SK-N-SH (cell line): ENCODE measurements at places on chromosomes 6 and 20. TPM values are rescaled to one million over a fixed set of nuclear protein-coding genes. Genes with fewer than 3 reads are reported as not detected.
A peak's percentile ranks its signal among the peaks of the same experiment; 100 is the strongest.

DNA sequence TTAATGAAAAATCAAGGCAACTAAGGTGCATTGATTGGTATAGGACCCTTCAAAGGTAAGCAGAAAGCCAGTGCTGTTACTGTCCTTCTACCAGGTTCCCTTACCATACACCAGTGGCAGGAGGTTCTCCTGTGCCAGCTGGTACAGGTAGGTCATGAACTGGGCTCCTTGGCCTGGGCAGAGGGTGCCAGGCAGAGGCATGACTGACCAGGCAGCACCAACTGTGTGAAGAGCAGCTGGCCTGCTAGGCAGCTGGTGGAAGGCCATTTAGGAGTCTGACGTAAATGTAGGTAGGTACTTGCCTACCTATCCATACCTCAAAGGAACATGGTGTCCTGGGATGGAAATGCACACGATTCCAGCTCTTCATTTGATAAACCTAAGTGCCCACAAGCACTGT lies 23.3 kb downstream of the PCNA start:
- no peak for DNase-seq

DNA sequence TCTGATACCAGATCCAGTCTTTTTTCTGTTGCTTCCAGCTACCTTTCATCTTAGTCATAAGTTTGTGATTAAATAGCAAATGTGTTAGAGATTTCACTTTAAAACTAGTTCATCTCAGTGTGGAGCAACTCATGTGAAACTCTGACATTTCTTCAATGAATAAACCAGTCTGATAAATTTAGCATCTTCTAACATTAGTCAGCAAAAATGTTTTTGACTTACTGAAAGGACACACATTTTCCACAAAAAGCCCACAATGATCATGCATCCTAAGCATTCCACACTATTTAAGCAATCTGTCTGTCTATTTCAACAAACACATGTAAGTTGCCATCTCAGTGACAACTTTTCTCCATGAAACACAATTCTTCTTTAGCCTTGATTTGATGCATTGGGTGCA lies 222.2 kb upstream of the SLC35B3 start:
- no peak for DNase-seq

GRCh38 chr20:63660622-63661021 lies 2.5 kb downstream of the RTEL1 start:
- DNase-seq: no peak

The DEK gene
- polyA plus RNA-seq: 34.2 and 35.7 TPM in 2 replicates

DNA sequence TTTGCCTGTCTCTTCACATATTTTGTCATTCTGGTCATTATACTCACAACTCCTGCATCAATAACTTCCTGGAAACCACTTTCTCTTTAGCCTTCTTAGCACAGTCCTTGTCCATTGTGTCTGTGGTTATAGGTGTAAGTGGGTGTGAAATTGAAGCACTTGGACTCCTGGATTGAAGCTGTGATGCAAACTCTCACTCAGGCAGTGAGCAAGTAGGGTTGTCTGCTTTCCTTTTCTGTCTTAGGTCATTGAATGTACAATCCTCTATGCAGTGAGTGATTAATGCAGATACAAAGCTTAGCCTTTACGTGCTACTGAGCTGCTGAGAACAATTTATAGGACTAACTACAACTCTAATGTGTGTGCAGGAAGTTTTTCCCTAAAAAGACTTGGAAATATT lies 54.8 kb downstream of the ADGRB3 start:
- no peak for DNase-seq

- DNase-seq: no peak
Observed at GRCh38 chr6:44868335-44868668, 459.8 kb upstream of the RUNX2 start.

- DNase-seq: no peak
Observed at GRCh38 chr6:168157272-168158212, 78.5 kb upstream of the FRMD1 start.

DNA sequence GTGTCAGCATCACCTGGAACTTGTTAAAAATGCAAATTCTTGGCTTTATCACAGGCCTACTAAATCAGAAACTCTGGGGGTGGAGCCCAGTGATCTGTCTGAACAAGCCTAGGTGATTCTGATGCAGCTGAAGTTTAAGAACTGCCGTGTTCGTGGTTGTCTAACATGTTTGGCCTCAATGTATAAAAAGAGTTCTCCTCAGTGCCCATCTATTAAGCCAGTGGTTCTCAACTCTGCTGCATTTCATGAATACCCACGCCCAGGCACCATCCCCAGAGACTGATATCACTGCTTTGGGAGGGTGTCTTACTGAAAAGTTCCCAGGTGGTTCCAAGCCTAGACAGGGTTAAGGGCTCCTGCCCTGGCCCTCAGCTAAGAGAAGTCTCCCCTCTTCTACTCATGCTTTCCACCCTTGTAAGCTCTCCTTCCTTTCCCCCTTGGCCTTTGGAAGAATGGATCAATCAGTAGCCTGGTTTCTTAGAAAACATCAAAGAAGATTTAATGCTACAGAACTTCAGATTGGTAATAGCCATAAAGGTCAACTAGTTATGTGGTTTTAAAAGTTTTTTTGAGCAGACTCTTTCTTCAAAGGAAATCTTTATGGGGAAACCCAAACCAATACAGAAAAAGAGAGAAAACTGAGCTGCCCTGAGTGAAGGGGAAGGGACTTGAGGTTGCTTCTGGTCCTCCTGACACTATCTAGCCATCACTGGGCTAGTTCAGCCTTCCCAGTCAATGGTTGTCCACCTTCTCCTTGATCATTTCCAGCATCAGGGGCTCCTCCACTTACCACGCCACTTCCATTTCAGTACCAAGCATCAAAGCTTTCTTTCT lies 38.9 kb upstream of the TNFAIP3 start:
- no peak for DNase-seq

GRCh38 chr6:5365436-5366195 lies 104.3 kb downstream of the FARS2 start:
- DNase-seq: no peak

- no peak for DNase-seq
Observed at GRCh38 chr20:44807051-44807683, 3.2 kb downstream of the RIMS4 start.

DNA sequence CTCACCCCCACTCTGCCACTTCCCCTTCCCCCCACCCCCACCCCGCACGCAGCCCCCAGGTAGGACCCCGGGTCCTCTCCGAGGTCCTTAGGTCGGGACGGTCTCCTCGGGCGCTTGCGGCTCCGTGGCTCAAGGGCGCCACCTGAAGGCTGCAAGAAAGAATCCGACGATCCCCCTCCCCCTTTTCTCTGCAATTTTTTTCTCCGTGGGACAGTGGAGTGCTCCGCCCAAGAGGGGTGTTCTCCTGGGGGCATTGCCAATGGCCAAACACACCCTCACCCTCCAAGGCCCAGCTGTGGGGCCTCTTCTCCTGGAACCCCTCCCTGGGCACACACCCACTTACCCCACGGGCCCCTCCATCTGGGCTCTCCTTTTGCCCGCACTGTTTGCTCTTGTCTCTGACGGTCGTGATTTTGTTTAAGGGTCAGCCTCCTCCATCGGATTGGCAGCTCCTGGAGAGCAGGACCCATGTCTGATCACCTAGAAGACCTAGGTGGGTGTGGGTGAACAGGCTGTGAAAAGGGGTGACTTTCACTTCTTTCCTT lies 1.1 kb upstream of the TMEM74B start:
- peak; percentile 88 for DNase-seq

DNA sequence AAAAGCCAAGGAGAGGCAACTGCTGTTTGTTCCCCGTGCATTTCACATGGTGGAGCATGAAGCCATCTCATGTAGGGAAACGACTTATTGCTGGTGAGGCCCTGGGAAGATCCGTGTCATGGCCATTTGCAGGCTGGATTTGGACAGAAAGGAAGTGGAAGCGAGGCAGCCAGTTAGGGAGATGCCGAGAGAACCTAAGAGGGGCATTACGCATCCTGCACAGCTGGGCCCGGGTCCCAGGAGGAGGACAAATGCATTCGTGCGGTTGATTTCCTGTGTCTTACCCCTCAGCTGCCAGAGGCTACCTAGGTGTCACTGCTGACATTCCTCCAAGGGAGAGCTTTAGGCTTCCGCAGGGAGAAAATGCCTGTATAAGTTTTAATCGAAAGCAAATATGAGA lies 316.2 kb upstream of the CDYL start:
- DNase-seq: no peak

GRCh38 chr6:90227673-90228072 lies 69.0 kb downstream of the BACH2 start:
- no peak for DNase-seq

GRCh38 chr6:74510878-74511277 lies 695.0 kb downstream of the COL12A1 start:
- no peak for DNase-seq

The LAMP5 gene
- polyA plus RNA-seq: 4.8 and 10.1 TPM in 2 replicates

The NRN1 gene
- polyA plus RNA-seq: 8.5 and 8.9 TPM in 2 replicates

- DNase-seq: no peak
Observed at GRCh38 chr20:13271098-13271497, 50.0 kb downstream of the ISM1 start.

The RIPPLY2 gene
- 0.33 and 1.3 TPM in 2 replicates for polyA plus RNA-seq

- DNase-seq: no peak
Observed at GRCh38 chr6:56403745-56404144, 156.4 kb upstream of the COL21A1 start.

GRCh38 chr6:143323729-143324470 lies 126.6 kb downstream of the ADAT2 start:
- no peak for DNase-seq

DNA sequence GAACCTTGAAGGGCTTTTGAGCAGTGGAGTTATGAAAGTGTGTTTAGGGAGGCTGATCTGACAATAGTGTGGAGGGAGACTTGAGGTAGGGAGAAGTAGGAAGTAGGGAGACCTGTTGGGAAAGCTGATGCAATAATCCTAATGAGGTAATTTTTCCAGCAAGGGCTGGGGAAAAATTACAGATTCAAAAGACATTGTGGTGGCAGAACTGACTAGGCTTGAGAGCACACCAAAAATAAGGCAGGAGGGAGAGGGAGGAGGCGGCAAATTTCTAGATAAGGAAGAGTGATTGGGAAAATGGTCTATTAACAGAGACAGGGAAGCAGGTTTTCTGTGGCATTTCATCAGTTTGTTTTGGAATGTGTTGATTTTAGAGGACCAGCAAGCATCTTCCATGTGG lies 5.5 kb downstream of the PRRT1 start:
- DNase-seq: no peak

DNA sequence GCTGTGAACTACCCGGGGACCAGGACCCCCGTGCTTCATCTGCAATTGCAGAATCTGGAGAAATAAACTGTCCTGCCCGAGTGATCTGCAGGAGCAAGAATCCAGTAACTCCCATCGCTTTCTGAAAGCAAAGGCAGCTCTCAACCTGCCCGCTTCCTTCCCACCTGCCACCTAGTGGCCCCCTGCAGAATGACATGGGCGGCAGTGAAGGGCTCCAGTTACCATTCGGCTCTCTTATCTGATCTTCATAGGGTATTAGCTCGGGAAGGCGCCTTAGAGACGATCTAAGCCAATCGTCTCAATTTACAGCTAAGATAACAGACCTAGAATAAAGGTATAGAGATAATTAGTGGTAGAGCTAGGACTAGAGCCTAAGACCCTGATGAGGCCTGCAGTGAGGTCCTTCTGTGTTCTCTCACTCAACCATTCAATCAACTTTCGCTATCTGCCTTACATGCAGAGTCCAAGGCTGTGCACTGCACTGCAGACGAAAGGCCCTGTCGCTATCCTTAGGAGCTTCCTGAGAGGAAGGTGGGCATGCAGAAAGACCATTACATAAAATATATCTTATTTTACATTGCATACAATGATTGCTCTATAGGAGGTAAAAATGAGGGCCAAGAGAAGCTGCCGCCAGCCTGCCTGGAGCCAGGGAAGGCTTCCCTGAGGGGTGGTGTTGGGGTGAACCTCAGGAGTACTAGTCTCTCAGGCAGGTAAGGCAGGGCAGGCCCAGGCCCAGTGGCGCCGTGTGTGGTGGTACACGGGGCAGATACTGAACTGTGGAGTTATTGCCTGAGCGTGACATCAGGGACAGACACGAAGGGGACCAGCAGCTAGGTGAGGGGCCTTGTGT lies 7.1 kb upstream of the PSMG4 start:
- DNase-seq: peak; percentile 91

DNA sequence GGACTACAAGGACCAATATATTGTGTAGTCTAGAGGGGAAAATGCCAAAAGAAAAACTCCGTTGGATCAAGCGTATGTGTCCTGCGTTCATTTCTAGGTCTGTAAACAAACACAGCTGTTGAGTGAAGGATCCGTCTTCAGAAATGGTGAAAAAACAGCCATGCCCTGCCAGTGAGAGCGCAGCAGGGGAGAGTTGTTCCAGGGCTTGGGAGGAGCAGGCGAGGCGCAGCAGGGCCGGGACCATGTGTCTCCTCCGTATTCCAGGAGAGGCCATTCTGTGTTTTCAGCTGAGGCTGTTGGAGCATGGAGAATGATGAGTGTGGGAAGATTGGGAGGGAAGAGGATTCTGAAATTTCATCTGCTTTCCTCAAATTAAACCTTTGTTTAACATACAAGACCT lies 38.0 kb downstream of the BMP6 start:
- no peak for DNase-seq

The ASIP gene
- 0.15 TPM in 1 of 2 replicates, not detected in the other for polyA plus RNA-seq

GRCh38 chr6:43120944-43121913 lies 45.1 kb downstream of the PTK7 start:
- DNase-seq: no peak

DNA sequence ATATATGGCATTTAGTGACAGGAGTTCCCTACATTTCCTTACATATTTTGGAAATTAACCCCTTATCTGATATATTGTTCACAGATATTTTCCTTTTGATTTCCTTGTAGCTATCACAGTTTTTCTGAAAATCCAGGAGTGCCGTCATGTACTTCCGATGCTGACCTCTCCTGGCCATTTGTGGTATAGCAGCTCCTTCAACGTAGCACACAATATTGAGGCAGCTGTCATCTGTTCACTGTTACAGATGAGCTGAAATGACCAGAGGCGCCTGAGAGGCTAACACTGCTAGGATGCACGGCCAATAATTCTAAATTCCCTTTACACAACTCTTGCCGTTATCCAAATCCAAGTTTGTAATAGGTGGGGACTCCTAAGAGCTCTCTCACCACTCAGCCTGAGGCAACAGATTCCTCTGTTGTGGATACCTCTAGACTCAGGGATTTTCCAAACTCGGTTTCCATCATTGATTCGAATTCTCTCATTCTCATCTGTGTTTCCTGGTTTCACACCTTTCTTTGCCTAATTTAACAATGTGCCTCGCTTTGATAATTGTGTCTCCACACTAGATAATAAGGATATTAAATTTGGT lies 53.0 kb downstream of the MMUT start:
- DNase-seq: peak; percentile 40

DNA sequence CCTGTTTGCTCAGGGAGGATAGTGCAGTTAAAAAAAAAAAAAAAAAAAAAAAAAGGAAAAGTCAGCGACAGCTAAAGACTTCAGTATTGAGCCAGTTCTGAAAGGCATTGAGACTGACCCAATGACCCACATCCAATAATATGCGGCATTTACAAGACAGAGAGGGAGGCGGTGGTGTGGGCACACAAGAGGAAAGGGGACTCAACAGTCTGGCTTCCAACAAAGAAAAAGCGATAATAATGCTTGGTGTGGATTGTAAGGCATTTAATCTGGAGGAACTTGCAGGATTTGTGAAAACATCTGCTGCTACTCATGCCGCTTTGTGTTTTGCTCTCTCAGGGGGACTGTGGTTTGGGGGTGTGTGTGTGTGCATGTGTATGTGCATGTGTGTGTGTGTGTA lies 784.3 kb upstream of the CHD6 start:
- no peak for DNase-seq
